Midbrain (tissue), 1 donor: ENCODE measurements at places on chromosomes 5 and 9.

DNA sequence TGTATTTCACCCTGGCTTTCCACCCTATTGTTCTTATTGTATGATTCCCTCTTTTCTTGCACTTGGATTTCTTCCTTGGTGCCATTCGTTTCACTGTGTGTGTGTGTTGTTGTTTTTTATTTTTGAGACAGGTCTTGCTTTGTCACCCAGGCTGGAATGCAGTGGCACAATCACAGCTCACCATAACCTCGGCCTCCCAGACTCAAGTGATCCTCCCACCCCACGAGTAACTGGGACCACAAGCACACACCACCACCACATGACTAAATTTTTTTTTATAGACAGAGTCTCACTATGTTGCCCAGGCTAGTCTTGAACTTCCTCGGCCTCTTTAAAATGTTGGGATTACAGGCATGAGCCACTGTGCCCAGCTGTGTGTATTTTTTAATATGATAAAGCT, 72.0 kb downstream of the MLLT3 start:
- DNase-seq = no peak

GRCh38 chr5:547086-547924, 23.1 kb upstream of the SLC9A3 start:
- DNase-seq = no peak

DNA sequence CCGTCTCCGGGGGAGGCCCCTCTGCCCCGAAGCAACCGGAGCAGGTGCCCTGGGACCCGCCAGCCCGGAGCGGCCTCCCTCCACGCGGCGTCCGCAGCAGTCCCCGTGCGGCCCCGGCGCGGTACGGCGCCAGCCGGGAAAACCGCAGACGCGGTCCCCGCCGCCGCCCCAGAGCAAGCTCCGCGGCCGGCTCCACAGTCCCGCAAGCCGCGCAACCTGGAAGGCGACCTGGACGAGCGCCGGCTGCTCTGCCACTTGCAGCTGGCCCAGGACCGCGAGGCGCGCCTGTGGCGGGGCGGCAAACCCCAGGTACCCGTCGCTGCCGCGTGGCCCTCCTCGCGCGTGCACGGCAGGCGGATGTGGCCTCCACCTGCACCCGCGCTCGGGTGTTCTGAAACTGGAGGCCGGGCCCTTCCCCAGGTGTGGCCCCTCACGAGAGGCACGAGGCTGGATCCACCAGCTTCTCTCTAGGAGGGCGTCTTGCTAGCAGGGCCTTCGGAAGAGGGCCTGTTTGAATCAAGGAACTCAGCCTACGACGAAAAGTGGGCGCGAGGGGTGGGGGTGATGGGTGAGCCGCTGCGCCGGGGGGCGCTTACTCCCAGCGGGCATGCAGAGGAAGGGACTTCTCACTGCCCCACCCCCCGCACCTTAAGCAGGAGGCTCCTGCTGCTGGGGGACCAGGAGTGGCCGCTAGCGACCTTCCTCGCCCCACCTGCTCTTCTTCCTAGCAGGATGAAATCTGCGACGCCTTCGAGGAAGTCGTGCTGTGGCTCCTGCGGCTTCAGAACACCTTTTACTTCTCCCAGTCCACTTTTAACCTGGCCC, 602 bp downstream of the CCNI2 start:
- no peak for DNase-seq

GRCh38 chr9:124794902-124795491, 18.1 kb downstream of the OLFML2A start:
- DNase-seq = no peak

GRCh38 chr5:148685520-148686134, 31.3 kb upstream of the HTR4 start:
- DNase-seq = no peak

GRCh38 chr9:134492281-134492691, 149.3 kb upstream of the COL5A1 start:
- DNase-seq = no peak
